Left ventricle myocardium superior (tissue), 1 donor: ENCODE measurements at places on chromosomes 5 and 9. TPM values are rescaled to one million over a fixed set of nuclear protein-coding genes. Genes with fewer than 3 reads are reported as not detected.

DNA sequence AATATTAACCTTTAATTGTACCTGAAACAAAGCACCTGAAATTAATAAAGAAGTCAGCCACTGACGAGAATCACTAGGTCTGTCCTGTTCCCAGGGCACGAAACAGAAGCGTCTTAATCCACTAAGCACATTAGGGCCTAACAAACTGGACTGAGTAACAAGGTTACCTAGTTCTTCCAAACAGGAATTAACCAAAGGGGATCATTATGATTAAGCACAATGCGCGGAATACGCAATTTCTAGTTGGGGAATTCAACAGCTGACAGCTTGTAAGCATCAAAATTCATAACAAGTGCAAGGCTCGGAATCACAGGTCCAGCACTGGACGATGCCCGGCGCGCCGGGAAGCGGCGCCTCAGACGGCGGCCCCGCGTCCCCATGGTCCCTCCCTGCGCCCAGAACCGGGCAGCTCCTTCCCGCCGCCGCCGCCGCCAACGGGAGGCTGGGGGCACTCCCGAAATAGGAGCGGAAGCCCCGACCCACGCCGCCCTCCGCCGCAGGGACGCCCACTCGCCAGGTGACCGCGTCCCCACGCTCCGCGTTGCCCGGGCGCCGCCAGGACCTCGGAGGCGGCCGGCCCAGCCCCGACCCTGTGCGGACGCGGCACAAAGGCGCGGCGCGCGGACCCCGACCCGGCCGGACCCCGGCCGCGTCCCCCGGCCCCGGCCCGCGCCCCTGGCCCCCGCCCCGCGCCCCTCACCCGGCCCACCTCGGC, 898 bp downstream of the CAMSAP1 start:
- no peak for DNase-seq

SHLD3 gene
- 1.9 TPM for total RNA-seq

GARNL3 gene
- 17.3 TPM for total RNA-seq

GRCh38 chr9:115517335-115518075, 399.5 kb upstream of the TNC start:
- DNase-seq: no peak

SETD9 gene
- total RNA-seq: 18.9 TPM

DNA sequence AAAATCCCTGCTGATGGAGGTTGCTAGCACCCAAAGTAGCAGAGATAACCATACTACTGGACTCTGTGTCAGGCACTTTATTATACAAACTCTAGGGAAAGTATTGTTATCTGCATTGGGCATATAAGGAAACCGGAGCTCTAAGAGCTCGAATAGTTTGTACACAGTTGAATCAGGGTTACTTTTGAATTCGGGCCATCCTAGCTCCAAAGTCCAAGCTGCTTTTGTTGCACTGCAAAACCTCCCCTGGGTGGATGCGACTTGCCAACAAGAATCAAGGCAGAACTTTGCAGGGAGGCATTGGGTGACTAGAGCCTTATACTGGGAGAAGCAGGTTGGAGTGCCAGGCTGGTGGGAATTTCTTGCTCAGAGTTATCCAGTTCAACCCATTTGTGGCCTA, 435.1 kb downstream of the SPATA31D1 start:
- no peak for DNase-seq

- no peak for DNase-seq
Measured at GRCh38 chr5:168655316-168655715, 76.1 kb upstream of the PANK3 start.

GRCh38 chr9:136835162-136835931, 6.9 kb upstream of the AJM1 start:
- DNase-seq: no peak

GRCh38 chr5:10789021-10789420, 28.0 kb upstream of the DAP start:
- peak; percentile 54 for DNase-seq

DNA sequence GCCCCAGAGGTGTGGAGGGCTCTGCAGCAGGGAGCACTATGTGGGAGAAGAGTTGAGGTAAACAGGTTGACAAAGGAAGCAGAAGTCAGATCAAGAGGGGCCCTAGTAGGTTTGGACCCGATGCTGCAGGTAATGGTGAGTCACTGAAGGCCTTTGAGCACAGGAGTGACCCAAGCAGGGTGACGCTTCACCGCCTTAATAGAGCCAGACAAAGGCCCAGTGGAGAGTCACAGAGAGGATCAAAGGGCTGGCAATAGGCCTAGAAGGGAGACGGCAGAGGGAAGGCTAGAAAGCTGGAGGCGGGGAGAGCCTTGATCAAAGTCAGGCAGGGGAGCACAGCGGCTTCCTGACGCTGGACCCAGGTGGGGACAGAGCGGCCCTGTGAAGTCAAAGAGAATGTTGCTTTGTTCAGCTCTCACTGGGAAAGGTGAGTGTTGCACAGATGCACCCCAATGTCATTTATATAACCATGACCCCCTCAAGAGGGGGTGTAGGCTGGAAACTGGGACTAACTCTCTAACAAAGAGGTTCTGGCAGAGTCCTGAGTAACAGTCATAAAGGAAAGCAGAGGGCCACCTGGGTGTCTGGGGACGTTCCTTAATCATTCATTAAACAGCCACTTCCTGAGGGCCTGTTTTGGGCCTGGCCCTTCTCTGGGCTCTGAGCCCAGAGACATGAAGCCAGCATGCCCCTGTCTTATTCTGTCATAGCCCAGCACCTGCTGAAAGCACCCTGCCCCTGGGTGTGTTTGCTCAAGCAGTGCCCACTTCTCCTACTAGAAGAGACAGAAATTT, 9.8 kb upstream of the CPLX2 start:
- DNase-seq: no peak

KCTD16 gene
- not detected for total RNA-seq

GRM6 gene
- total RNA-seq: not detected

EIF4E1B gene
- not detected for total RNA-seq

DNA sequence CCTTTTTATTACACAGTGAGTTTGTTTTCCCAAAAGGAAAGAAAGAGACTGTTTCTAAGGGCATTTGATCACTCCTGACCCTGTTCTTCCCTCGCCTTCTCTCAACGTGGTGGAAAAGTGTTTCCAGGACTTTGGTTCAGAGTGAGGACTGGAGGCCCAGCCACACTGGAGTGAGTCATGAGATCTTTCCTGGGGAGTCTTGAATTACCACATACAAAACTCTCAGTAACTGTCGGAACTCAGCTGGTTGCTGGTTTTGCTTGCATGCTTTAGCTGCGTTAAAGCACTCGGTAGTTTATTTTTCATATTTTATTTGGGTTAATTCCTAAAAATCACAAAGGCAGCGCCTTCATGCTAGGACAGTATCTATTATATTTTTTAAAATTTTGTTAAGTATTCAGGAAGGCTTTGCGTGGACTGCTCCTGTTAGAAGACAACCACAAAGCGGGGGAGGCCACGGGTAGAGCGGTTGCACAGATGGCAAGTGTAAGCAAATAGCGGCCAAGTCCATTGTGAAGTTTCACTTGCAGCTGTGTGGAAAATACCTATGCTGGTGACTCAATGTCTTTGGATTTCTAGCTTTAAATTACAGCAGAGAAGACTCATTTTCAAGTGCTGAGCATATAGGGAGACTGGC, 77.7 kb downstream of the ARSB start:
- DNase-seq: no peak

DNA sequence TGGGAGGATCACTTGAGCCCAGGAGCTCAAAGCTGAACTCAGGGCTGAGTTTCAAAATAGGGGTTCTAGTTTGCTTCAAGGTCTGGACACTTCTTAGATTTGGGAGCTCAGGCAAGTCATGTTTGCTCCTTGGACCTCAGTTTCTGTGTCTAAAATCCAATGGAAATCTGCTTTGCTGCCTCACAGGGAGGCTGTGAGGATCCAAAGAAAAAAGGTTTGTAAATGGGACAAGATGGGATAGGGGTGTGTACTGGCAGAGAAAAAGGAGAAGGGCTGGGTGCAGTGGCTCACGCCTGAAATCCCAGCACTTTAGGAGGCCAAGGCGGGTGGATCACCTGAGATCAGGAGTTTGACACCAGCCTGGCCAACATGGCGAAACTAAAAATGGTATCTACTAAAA, 39.6 kb upstream of the SH3PXD2B start:
- no peak for DNase-seq

DNA sequence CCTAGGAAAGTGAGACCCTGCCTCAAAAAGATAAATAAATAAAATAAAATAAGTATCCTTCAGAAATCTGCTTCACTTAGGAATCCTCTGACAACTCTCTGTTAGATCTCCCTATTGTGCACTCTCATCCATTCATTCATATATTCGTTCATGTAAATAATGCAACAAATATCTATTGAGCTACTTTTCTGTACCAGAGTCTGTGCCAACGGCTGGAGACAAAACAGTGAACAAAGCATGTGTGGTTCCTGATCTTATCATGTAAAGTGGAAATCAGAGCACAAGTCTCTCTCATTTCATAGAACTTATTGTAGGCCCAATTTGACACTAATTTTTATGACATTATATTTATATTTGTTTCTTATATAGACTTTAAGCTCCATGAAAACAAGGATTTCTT, 40.3 kb upstream of the DAB2 start:
- DNase-seq: no peak

CDH10 gene
- total RNA-seq: 0.22 TPM

GRCh38 chr9:77505232-77505631, 142.9 kb downstream of the GNA14 start:
- DNase-seq: no peak

OR13C5 gene
- total RNA-seq: not detected

NTRK2 gene
- 5.5 TPM for total RNA-seq

GRCh38 chr5:38494763-38495162, 61.7 kb downstream of the LIFR start:
- no peak for DNase-seq

GFI1B gene
- total RNA-seq: 0.25 TPM

DNA sequence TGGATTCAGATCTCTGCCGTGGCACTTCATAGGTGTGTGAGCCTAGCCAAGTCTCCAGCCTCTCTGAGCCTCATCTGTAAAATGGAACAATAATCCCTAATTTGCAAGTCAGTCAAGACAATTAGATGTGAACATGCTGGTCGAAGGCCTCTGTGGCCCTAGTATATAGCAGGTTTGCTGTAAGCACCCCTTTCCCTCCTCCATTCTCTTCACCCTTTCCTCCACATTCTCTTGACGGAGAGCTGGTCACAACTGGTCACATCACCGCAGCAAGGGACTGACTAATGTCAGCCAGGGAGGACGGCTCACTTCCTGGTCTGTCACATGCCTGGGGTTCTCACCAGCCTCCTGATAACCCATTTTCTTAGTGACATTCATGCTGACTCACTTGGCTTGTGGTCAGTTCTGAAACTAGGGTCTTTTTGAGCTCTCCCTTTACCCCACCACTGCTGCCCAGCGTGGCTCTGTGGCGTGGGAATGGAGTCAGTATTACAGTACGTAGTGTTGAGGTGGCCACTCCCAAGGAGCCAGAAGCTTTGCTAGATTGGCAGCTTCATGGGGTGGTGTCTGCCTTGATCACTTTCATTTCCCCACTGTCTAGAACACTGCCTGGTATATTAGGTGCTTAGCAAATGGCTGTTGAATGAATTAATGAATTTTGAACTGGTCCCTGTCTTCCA, 47.8 kb downstream of the ERGIC1 start:
- peak; percentile 18 for DNase-seq

AJM1 gene
- 9.1 TPM for total RNA-seq
